Ureter (tissue), 1 donor: ENCODE measurements at places on chromosomes 4 and X. TPM values are rescaled to one million over a fixed set of nuclear protein-coding genes. Genes with fewer than 3 reads are reported as not detected.

GRCh38 chrX:68503836-68504636, 5.2 kb downstream of the YIPF6 start:
- DNase-seq = no peak

DNA sequence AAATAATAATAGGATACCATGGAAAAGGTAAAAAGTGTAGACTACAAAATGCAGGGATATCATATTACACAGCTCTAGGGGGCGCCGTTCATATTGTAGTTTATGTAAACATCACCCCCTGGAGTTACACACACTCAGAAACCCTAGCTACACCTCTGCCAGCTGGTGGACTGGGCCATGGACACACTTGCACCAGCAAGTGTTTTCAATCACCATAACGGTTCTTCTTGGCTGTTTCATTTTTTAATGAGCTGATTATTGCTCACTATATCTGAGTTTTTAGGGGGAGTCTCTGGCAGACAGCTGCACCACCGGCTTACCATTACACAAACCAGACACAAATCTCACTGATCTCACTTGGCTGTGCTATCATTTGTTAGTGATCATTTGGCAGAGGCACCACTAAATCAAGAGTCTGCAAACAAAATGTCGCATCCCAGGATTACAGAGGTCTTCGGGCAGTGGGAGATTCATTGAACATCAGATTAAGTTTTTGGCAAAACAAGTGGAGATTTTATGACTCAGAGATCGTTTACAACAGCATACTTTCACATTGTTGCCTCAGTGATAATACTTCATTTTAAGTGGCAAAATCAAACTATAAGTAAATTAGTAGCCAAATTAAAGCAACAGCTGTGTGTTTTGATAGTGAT, 185.7 kb downstream of the UNC5C start:
- DNase-seq = no peak

TEX13C gene
- total RNA-seq = not detected

DNA sequence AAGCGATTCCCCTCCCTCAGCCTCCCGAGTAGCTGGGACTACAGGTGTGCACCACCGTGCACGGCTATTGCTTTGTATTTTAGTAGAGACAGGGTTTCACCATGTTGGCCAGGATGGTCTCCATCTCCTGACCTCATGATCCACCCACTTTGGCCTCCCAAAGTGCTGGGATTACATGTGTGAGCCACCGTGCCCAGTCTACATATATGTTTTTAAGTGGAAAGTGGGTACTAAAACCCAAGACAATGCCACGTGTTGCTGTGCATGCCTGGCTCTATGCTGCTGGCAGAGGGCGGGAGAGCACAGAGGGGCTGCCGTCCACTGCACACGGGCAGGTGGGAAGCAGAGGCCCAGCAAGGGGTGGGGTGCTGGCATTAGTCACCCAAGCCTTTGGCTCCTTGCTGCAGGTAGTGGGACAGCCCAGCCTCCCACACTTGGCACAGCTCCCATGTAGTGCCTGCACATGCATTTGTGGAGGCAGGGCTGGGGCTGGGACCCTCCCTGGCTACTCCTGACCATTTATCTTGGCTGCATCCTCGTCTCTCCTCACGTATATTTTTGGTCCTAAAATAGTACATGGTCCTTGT, 3.5 kb downstream of the EMD start:
- DNase-seq = no peak

SYNPO2 gene
- total RNA-seq = 381 TPM

DNA sequence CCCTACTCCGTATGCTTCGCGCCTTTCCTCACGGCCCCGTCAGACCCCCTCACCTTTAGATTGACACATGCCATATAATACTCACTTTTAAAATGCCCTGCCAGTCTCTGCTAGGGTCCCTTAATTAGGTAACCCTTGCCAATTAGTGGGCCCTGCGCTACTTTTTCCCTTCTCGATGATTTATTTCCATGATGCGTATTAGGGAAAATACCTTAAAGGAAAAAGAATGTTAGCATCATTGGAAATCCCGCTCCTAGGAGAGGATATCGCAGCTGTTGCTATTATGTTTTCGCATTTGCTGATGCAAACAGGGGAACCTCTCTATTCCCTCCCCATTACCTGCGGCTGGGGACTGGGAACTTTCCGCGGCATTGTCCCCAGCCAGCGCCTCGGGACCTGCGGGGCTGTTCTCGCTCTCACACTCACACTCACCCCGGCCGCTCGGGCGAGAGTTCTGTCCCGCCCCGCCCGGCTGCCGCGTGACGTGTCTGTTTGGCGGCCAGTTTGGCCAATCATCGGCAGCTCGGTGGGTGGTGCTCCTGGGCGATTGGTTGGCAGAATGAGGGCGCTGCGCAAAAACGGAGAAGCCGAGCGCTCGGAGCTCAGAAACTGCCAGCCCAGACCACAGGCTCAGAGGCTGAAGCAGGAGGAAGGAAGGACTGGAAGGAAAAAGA, at the start of gene PCDH10:
TSS of gene PCDH10 (plus strand) at position 605 of the 674 bp plus-strand sequence. CDS start 847 bp downstream, outside the sequence.
- peak; percentile 93 for DNase-seq

GRCh38 chr4:79661196-79661595, 253.2 kb upstream of the GK2 start:
- DNase-seq = no peak

APOO gene
- total RNA-seq = 38.1 TPM

RBM46 gene
- not detected for total RNA-seq

DNA sequence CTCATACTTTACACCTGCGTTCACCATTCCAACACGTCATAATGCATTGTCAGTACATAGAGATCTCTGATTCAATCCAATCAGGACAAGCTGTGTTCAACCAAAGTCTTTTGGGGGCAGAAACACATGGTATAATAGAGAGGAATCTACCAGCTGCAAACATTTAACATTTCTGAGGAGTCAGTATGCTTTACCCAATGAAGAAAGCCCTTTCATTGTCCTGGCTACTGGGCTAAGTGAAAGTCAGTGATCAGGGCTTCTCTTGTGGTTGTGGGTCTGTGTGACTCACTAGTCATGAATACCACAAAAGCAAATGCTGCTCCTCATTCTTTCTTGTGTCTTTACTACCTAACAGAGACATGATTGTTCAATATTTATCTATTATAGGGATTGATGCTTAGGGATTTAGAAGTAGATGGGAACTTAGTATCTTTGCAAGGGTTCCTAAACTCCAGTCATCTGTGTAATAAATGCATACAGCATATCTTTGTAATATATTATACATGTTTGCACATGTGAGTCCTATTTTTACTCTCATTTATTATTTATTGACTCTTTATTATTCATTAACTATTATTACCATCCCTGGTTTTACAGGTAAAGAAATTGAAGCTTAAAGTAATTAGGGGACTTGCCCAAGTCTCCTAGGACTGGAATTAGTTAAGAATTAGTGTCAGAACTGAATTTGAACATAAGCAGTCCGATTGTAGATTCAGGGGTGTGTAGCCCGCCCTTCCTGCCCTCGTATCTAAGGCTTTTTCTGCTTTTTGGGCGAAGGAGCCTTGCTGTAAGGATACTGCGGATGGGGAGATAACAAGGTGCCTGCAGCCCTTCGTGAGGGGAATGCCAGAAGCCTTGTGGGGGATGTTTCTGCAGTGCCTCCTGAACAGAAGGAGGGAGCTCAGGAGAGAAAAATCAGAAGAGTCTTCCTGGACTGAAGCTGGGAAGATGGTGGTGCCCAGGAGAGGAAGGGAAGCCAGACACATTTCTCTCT, 353.1 kb upstream of the BOD1L1 start:
- DNase-seq = no peak

DNA sequence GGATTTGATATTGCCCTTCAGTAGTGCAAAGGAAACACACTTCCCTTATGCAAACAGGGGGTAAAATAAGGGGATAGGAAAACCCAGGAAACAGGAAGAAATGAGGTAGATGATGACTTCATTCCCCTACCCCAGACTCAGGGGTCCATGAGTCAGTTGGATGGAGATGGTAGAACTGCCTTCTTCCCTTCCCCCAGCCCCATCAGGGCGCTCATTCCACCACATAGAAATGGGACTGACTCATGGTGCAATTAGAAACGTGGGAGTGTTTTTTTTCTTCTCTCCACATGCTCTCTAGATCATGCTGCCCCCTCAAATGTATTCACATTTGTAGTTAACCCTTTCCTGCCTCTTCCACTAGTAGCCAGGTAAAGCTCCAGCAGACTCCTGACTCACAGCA, 23.1 kb upstream of the ARMCX2 start:
- no peak for DNase-seq

CENPVL1 gene
- total RNA-seq = not detected

DNA sequence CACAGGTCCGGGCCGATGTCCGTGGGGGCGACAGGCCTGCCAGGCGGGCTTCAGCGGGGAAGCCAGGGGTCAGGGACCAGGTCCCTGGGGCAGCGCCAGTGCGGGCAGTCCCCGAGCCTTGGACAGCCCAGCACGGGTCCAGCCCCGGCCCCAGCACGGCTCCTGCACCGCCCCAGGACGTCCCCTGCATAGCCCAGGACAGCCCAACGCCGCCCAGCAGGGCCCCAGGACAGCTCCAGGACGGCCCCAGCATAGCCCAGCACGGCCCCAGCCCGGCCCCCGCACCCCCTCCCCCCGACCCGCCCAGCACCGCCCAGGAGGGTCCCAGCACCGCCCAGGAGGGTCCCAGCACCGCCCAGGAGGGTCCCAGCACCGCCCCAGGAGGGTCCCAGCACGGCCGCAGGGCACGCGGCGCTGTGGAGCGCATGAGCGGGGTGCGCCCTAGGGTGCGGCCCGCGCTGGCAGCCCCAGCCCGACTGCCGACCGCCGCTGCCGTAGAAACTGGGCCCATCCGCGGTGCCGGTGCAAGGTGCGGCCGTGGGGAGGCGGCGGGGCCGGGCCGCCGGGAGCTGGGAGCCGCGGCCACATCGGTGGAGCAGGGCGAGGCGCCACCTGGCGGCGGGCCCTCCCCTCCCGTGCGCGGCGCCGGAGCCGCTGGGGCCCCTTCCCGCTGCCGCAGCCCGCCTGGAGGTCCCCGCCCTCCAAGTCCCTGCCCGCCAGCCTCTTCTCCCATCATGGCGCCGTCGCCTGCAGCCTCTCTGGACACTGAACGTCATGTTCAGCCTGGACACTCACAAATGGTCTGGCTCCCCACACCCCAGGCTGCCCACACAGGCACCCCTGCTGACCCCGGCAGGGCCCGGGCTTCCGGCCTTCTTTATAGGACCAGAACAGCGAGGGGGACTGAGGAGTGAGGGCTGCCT, 106.8 kb upstream of the NKX1-1 start:
- DNase-seq = no peak

DNA sequence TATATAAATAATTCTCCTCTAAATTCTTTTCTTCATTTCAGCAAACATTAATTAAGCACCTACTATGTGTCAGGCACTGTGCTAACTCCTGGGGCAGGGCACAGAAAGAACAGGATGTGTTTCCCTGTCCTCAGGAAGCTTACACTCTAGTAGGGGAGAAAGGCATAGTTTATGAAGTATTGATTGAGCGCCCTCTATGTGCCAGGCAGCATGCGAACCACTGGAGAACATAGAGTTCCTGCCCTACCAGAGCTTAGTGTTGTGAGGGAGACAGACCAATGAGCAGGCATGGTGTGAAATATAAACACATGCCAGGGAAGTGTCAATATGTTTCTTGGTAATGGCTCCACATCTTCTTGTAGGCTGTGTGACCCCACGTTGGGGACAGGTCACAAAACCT, 3.7 kb downstream of the ADGRG4 start:
- DNase-seq = no peak

TMEM31 gene
- not detected for total RNA-seq

PDGFC gene
- 13.8 TPM for total RNA-seq

- DNase-seq = no peak
These were observed 34.6 kb downstream of the PPP2R2C start for GRCh38 chr4:6437826-6438238.

GRCh38 chr4:89299153-89299791, 8.3 kb downstream of the GPRIN3 start:
- DNase-seq = no peak

TRAPPC11 gene
- total RNA-seq = 49.4 TPM

UBA6 gene
- total RNA-seq = 64.6 TPM

- no peak for DNase-seq
These were observed 616.1 kb downstream of the BCOR start for GRCh38 chrX:39481621-39482020.
